ENCODE measurements at places on chromosomes 5 and 9.

DNA sequence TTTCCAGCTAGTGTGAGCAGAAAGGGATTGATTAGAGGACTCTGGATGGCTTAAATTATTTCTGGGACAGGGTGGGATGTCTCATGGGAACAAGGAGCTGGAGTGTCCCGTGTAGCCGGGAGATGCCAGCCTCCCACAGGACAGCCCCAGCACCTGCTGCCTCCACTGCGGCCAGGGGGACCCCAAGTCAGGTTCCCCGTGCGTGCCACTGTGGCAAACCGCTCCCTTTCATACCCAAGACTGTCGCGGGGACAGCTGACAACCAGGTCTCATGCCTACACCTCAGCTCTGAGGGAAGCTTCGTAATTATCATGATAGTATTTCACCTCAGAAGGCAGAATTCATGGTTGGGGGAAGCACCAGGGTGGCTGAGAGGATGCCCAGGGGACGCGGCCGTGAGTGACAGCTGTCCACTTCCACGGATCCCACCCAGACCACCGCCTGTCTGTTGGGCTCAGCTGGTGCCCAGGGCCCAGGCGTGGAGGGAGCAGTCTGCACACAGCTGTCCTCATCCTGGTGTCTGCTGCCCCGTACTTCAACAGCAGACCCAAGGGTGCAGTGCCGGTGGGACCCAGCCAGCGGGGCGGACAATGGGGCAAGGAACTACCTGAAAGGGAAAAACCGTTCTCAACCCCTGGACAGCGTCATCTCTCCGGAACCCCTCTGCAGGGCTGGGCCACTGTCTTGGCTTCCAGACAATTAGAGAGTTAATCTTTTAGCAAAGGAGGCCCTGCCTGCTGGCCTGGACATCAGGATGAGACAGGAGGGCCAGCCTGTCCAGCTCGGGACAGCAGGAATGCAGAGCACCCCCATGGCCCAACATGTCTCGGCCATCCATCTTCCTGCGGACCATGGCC is 166.9 kb downstream of the OLFM1 start:
- DNase-seq = no peak

DNA sequence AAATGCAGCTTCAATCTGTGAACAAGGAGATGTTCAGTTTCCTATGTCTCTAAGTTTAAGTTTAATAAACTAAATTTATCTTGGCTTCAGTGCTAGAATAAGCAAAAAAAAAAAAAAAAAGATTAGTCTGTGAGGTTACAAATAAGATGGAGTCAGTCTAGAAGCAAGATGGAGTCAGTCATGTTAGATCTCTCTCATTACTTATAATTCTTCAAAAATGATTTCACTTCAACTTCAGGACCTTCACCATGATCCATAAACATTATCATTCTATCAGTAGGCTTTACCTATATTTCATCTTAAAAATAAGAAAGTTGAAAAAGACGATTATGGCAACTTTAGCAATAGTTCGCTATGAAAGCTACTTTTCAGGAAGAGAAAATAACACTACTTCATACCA is 30.2 kb upstream of the TMC1 start:
- DNase-seq = no peak

DNA sequence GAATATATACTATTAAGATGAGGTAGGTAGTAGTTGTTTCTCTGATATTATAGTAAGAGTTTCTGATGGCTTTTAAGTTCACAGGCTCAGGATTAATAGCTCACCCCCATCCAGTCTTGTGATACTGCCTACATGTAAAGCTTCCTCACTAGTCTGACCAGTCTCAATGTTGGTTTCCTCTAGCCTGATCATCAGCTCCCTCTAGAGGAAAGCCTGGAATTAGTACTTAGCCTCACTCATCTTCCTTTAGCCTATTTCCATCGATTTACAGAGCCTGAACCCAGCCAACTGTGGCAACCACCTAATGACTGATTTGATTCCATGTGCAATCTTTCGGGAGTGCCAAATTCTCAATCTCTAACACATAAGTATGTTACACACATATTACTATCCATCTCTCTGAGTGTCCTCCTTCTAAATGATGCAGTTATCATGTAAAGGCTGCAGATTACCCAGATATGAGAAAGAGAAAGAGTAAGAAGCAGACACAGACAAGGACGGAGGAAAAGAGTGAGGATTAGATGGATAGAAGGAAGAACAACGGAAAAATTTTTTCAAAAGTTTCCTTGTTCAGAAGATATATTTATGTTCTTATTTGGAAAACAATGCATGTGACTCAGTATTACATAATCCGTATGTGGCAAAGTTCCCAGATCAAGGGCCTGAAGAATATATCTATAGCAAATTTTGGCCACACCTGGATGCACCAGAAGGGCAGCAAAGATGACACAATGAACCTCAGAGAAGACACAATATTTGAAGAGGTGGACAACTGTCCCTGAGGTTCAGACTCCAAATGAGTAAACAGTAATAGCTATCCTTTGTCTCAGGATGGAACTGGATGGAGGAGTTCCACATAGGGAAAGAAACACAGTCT is 333.7 kb downstream of the ELAVL2 start:
- DNase-seq = peak; percentile 33

DNA sequence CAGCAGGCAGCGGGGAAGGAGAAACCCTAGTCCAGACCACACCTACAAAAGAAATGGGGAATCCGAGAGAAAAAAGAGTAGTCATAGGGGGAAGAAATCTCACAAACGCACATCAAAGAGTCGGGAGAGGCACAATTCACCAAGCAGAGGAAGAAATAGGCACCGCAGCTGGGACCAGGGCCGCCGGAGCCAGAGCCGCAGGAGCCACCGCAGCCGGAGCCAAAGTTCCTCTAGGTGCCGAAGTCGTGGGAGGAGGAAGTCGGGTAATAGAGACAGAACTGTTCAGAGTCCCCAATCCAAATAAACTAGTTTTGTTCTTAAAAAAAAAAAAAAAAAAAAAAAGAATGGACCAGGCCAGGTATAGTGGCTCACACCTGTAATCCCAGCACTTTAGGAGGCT is 29.3 kb downstream of the REEP5 start:
- no peak for DNase-seq

DNA sequence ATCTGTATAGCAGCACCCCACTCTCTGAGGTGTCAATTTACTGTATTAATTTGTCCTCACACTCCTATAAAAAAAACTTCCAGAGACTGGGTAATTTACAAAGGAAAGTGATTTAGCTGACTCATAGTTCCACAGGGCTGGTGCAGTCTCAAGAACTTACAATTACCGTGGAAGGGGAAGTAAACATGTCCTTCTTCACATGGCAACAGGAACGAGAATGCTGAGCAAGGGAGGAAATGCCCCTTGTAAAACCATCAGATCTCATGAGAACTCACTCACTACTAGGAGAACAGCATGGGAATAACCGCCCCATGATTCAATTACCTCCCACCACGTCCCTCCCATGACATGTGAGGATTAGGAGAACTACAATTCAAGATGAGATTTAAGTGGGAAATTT is 602.6 kb downstream of the MTRR start:
- DNase-seq = no peak
